ENCODE measurements at places on chromosomes 11 and 22.

DNA sequence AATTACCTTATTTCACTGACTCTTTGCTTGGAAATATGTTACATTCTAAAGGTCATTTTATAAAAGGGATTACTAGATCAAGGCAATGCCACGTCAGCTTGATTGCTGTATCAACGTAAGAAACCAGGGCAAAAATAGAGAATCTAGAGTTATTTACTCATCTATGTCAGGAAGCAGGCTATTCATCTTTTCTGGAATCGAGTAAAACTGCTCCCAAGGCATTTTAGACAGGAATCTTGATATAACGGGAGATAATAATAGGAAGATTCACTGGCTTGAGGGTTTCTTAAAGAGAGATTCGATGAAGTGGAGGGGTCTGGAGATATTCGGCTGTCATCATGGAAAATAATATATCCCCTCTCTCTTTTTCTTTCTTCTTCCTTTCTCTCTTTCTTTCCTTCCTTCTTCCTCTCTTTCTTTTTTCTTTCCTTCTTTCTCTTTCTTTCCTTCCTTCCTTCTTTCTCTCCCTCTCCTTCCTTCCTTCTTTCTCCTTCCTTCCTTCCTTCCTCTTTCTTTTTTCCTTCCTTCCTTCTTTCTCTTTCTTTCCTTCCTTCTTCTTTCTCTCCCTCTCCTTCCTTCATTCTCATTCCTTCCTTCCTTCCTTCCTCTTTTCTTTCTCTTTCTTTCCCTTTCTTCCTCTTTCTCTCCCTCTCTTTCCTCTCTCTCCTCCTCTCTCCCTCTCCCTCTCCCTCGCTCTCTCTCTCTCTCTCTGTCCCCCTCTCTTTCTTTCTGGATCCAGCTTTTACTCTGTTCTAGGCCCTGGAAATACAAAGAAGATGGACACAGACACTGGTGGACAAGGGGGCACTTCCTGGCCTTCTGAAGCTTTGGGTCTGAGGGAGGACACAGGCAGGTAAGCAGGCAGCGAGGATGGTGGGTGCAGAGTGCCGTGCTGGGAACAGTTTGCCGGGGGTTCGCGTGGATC, 18.1 kb upstream of the RASD2 start:
- DNase-seq = no peak

DNA sequence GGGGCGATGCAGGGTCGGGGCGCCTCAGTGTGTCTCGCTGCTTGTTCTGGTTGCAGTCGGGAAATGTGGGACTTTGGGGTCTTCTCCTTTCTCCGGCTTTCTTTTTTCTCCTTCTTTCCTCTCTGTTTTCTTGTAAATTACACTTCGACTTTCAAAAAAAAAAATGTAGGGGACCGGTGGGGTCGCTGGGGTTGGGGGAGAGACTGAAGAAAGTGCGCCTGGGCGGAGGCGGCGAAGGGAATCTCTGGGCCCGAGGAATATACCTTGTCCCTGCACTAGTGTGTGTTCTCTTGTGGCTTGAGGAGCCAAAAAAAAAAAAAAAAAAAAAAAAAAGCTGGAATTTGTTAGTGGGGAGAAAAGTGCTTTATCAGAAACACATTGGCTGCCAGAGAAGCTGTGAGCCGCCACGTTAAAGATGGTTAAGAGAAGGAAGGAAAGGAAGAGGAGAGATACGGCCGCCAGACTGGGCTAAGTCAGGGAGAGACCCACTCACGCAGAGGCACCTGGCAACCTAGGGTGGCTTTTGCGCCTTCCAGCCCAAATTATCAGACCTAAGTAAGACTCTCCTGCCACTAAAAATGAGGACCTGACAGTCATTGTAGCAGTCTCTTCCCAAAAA, 8.4 kb upstream of the FLI1 start:
- no peak for DNase-seq

- peak; percentile 95 for DNase-seq
These were observed 27.3 kb downstream of the FAM118A start for GRCh38 chr22:45336971-45337431.

- DNase-seq = no peak
These were observed 184.8 kb downstream of the DSCAML1 start for GRCh38 chr11:117612177-117612576.

GRCh38 chr11:18071098-18071705, 25.1 kb upstream of the TPH1 start:
- DNase-seq = no peak

- no peak for DNase-seq
These were observed 29.5 kb upstream of the FCHSD2 start for GRCh38 chr11:73171436-73172161.

GRCh38 chr11:64071849-64072248, 36.1 kb downstream of the FLRT1 start:
- DNase-seq = no peak

DNA sequence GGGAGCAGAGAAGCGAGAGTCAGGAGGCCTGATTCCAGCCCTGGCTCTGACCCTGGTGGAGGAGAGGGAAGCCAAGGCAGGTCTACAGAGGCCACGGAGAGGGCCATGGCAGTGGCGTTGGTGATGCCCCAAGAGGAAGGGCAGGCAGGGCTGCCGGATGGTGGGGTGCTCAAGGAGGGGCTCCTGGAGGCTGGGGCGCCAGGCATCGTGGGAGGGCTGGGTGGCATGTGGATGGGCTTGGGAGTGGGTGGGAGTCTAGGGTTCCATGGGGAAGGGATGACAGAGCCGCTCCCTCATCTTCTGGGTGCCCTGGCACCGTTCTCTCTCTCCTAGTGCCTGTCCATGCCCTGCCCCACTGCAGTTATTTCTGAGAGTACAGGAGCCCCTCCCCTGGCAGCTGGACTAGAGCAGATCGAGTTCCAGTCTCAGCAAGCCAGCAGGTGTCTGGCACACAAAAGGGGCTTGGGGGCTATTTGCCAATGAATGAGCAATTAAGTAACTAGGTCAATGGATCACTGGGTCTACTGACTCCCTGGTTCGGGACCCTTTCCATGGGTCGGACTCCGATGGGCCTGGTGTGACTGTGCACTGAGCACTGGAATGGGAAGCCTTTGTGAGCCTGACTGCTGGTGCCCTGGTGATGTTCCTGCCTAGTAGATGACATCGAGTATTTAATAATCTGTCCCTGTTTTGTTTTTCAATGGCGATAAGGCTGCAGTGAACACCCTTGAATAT, 570.0 kb downstream of the TBC1D22A start:
- no peak for DNase-seq

- DNase-seq = no peak
These were observed 19.3 kb downstream of the PPARA start for GRCh38 chr22:46169628-46170027.

DNA sequence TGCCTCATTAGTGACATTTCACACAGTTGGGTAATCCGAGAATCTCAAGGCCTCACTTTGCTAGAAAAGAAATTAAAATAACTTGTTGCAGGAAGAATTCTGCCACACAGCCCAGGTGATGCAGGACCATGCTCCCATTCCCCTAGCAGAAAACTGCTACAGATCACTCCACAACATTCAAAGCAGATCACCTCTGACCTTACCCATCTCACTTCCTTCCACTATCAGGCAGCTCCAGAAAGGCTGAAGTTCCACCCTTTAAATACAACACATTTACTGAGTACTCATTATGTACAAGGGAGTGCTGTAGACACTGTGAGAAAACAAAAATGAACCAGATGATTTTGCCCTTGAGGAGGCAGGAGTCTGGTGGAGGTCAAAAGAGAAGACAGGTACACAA, 231.0 kb downstream of the TTC28 start:
- no peak for DNase-seq

DNA sequence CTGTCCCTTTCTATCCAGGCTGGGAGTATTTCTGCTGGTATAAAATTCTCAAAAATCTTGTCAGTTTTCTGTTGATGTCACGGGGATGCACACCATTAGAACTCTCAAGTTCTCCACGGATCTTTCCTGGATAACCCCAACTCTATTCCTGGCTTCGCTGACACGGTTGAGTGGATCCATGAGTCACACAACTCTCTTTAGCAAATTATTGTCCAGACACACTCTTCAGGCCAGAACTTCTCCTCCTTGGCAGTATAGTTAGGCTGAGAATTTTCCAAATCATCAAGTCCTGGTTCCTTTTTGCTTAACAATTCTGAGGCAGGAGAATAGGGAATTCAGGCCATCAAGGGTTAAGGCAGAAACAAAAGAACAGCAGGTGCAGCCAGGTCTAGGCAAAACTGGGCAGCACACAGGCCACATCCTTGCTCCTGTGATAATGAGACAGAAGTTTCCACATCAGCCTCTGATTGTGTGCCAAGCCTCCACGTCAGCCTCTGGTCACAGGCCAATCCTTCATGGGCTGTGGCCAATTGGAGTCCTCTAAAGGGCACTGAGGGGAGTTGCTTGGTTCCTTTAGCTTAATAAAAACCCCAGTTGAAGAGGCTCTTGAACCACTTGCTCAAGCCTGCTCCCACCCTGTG, 5.7 kb upstream of the ACAT1 start:
- DNase-seq = peak; percentile 84

GRCh38 chr11:9719566-9720289, 55.9 kb downstream of the SWAP70 start:
- no peak for DNase-seq

Data from right cardiac atrium (tissue), 5 donors.